ENCODE measurements at places on chromosomes 16 and 17. TPM values are rescaled to one million over a fixed set of nuclear protein-coding genes. Genes with fewer than 3 reads are reported as not detected.
A peak's percentile ranks its signal among the peaks of the same experiment; 100 is the strongest.

DNA sequence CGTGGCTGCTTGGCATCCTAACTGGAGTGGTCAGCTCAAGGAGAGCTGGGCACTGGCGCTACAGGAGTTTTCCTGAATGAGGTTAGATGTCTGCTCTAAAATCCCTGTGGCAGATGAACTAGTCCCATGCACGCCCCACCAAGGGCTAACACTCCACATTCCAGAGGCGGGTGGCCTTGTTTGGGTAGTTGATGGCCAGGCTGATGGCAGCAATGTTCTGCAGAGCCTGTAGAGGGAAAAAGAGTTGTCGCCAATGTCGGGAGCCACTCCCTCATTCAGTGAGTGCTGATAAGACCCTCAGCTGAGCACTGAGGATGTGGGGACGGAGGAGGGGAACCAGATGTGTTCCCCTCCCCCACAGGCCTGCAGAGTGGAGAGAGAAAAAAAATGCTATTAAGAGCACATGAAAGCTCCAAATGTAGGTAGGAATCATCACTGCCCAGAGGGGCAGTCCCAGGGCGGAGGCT is 42.5 kb upstream of the ATP2A3 start:
- no peak for DNase-seq

GRCh38 chr17:60079401-60080243 is 901 bp upstream of the HEATR6 start:
- DNase-seq, result no peak

DNA sequence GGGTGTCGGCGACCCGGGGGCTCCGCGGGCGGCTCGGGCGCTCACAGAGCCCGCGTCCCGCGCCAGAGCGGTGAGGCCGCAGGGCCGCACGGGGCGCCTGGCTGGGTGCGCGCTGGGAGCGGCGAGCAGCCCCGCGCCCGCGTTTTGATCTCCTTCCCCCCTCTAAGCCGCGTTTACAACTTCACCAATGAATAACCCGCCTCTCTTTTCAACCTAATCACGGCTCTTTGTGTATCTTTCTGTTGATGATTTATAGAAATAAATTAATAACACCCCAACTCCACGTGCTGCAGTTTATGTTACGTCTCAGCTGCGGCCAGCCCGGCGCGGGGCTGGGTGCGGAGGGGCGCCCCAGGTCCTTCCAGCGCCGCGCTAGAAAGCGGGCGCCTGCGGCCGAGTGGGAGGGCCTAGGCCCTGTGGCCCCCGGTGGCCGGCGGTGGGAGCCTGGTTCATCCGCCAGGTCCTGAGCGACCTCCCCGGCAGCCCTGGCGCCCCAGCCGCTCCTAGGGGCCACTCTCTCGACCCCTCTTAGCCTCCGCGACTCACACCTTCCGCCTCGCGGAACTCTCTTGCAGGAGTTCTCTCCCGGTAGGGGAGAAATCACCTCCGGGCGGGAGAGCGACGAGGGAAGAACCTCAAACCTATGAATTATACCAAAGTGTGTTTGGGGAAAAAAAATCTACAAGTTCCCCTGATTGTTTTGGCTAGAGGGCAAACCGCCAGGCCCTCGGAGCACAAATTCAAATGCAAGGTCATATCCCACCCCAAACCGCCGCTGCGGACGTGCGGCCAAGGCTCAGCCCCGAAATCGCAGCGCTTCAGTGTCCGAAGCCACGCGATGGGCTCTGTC is 1.9 kb downstream of the HNF1B start:
- DNase-seq, result no peak

DNA sequence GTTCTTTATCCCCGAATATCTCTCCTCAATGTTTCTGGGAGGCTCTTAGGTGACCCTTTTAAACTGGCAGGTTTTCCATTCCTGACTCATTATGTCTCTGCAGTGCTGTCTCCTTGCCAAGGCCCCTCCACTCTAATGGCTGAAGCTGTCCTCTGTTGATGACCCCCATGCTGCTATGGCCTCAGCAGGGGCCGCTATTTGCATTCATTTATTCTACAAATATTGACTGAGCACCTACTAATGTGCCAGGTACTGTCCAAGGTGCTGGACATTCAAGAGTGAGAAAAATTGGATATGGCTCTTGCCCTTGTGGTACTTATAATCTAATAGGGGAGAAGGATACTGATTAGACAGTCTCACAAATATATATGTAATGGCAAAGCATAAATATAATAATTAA is 55.4 kb downstream of the GP2 start:
- DNase-seq, result no peak

DNA sequence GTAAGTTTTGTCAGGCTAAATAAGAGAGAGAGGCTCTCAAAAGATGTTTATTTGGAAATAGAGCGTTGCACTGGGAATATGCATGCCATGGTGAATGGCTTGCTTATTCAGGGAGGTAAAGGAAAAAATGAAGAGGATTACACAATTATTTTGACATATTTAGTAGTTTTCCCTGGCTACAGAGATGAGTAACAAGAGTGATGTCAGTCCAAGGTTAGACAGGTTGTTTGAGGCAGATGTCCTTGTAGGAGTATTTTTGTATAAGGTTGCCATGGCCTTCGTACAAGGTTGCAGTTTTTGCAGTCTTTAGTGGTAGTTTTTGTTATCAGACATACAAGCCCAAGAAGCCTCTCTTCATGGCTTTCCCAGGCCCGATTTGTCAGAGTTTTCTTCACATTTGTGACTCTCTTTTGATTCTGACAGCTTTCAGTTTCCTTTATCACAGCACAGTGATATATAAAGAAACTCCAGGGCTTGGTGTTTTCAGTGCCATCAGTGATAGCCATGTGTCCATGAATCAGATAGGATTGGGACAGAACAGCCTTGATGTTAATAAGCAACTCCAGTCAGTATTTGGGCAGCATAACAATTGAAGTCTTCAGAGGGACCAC is 18.7 kb upstream of the LGALS9 start:
- DNase-seq, result no peak

- no peak for DNase-seq
These were observed 66.7 kb upstream of the FOXF1 start for GRCh38 chr16:86443508-86444147.

- DNase-seq, result no peak
These were observed 6.4 kb upstream of the MTSS2 start for GRCh38 chr16:70692130-70692872.

DNA sequence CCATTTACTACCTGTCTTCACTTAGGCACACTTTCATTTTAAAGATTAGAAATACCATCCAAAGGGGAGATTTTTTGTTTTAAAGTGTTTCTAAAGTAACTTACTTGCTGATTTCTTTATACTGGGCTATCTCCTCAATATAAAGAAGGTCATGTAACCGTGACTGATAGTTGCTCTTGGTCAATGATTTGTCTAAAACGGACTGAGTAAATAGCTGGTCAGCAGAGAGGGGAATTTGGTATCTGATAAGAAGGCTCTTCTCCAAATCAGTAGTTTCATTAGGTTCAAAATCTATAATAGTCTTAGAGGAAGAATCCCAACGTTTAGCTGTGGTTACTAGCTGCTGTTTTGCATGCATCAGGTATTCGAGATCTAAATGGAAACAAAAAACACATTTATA is 66.4 kb downstream of the HELZ start:
- no peak for DNase-seq

DNA sequence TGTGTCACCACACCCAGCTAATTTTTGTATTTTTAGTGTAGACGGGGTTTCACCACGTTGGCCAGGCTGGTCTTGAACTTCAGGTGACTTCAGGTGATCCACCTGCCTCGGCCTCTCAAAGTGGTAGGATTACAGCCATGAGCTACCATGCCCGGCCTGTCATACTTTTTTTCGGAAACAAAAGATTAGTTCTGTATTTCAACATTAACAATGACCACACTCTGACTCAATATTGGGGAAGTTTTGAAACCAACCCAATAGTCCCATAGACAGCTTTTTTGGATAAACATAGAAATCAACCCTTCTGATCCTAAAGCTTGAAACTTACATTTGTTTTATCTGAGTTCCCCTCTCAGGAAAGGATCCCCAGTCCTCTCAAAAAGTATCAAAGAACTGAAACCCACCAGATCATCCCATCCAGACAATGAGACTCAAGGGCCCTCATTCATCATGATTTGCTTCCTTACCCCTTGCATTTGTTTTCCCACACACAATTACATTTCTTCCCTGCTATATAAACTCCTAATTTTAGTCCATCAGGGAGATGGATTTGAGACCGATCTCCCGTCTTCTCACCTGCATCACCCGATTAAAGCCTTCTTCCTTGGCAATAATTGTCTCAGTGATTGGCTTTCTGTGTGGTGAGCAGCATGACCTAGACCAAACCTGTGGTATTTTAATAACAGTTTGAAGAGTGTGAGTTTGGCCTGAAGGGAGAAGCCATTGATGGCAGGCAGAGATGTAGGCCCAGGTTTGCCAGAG is 7.2 kb upstream of the AGRP start:
- DNase-seq, result no peak

DNA sequence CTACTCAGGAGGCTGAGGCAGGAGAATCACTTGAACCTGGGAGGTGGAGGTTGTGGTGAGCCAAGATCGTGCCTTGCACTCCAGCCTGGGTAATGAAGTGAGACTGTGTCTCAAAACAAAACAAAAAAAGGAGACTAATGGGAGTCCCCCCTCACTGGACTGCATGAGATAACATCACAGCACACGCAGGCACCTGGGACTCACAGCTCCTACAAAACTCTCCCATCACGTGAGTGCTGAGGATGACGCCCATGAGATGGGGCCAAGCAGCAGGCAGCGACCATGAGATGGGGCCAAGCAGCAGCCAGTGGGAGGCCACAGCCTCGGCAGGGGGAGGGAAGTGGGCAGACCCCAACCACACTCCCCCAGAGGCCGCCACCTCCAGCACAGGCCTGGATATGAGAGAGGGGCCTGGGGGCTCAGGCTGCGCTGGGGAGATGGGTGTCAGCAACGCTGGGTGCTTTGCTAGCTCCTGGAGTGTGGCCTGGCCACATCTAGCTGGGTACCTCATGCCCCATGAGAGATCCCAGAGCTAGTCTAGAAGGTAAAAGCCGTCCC is 15.4 kb downstream of the DNAAF8 start:
- no peak for DNase-seq

DNA sequence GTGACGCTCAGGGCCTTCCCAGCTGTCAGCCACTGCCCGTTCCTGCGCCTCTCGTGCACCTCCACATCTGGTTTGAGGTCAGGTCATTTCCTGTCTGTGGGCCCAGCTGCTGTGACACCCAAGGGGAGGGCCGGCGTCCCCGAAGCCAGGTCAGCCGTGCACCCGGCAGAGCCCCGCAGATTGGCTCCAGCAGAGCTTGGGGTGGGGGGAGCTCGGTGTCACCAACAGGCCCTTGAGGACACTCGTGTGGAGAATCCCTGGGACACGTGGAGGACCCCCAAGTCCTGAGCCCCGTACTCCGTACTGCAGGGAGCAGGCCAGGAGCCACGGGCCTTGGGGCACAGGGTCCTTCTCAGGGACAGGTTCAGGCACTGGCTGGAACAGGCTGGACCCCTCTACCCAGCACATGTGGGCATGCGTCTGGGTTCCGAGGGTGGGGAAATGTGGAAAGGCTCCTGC is 4.8 kb downstream of the SPATA2L start:
- peak; percentile 86 for DNase-seq

DNA sequence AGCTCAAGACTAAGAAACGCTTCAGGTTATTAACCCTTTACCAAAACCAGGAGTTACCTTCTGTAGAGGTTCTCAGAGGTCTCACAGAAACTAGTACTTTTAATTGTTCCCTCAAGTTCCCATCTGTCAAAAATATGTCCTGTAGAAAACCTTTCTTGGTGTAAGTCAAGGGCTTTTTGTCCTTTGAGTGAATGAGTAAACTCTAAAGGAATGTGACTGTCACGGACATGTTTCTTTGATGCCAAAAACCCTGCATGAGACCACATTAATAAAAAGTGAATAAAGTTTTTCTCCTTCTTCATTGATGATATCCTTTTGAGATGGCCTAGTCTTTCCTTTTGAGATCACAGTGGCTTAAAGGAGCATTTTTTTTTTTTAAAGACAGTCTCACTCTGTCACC is 102.9 kb downstream of the NLK start:
- DNase-seq, result no peak

GRCh38 chr17:13594762-13595598 is 6.7 kb downstream of the HS3ST3A1 start:
- no peak for DNase-seq

DNA sequence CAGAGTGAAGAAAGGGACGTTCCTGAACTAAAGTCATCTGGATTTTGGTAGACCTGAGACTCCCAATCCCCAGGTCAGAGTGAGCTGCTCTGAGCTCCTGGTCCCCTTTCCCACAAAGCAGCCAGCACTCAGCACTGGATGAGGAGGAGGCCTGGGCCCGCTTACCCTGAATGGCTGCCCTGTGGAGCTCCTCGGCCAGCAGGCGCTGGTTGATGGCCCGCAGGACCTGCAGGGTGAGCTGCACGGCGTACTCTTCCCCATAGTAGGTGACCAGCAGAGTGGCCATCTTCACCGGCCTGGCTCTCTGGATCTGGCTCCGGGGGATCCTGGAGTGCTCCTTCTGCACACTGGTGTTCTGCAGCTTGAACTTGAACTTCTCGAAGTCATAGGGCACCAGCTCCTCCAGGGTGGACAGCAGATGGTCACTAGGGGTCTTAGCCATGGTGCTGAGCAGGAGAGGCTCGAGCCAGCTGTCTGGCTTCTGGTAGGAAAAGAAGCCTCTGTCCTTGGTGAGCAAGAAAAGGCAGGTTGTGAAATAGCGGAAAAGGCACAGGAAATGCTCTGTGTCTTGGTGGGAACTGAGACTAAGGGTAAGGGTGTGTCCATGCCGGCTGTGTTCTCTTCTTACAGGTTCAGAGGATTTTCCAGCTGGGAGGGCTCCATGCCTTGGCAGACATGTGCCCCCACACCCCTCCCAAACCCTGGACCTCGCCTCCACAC is at the start of gene MEFV:
Gene MEFV, minus strand, starts transcription at position 488 of the 720 bp plus-strand sequence. Its CDS starts 46 bp downstream, at position 442.
- no peak for DNase-seq

DNA sequence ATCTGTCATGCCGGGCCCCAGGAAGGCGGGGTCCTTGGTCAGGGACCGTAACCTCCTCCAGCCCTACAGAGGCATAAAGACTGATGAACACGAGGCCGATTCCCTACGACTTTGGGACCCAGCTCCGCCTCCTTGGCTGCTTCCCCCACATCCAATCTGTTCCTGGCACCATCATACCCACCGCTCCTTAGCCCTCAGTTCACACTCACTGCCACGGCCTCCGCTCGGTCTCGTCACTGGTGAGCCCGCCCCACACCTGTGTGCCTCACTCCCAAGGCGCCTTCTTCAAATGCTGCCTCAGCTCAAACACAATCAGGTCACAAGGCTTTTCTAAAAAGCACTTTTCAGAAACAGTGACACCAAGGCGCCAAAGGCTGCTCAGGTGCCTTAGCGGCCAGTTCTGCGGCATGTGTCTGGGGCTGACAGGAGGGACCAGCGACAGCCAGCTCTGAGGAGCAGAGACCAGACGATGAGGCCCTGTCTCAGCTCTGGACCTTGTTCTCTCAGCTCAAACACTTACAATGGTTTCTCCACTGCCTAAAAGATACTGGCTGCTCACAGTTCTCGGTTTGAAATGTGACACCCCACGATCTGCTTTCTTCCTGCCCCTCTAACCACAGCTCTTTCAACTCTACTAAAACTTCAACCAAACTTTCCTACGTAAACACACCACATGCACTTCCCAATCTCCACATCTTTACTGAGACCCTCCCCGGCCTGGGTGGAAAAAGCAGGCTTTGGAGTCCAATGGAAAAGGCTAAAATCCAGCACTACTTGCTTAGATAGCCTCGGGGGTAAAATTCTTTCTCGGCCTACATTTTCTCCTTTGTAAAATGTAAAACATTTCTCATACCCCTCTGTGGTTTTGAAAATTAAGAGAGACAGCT is 33.2 kb downstream of the CYB5D2 start:
- peak; percentile 73 for DNase-seq

The CHST6 gene
- total RNA-seq, result 0.24 TPM

The ZNF629 gene
- 7.6 TPM for total RNA-seq

The EPOP gene
- 6.4 TPM for total RNA-seq

The LDHD gene
- 1.5 TPM for total RNA-seq

The SPN gene
- 27.6 TPM for total RNA-seq

The TMEM114 gene
- not detected for total RNA-seq

The KRTAP4-9 gene
- total RNA-seq, result not detected

The TMC5 gene
- 0.23 TPM for total RNA-seq

Data from spleen (tissue), 13 donors.